ENCODE measurements at places on chromosomes 3 and 15.

GRCh38 chr3:30002797-30003196, 603.6 kb upstream of the TGFBR2 start:
- DNase-seq: no peak

DNA sequence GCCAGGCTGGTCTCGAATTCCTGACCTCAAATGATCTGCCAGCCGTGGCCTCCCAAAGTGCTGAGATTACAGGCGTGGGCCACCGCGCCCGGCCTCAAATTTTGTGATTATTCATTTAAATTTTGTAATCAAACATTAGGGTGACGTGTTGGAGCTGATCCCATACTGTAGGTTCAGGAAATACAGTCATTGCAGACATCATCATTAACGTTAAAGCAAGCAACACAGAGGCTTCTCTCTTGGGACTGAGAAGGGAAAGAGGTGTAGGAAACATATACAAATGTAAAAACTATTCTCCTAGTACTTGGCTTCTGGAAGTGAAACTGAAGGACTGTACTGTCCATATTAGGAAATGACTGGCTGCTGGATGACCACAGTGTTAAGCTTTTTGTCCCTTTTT, 11.1 kb upstream of the ARID3B start:
- no peak for DNase-seq

- DNase-seq: no peak
Measured at GRCh38 chr3:33505027-33505426, 64.8 kb upstream of the UBP1 start.

GRCh38 chr15:79455361-79455760, 23.2 kb downstream of the MINAR1 start:
- DNase-seq: no peak

DNA sequence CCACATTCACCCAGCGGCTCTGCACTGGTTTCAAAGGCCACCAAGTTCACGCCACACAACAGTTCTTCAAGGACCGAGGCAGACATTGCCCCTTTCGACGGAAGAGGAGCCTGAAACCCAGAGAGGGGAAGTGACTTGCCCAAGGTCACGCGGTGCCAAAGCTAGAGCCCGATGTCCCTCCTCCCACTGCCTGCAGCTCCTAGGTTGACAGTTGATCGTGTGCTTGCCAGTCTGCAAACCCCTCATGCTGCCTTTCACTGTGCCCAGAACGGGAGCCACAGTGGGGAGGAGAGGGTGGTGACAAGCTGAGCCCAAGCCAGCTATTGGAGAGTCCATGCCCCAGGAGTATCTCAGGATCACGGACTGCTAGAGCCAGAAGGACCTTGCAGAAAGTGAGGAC, 230.9 kb downstream of the XXYLT1 start:
- no peak for DNase-seq

DNA sequence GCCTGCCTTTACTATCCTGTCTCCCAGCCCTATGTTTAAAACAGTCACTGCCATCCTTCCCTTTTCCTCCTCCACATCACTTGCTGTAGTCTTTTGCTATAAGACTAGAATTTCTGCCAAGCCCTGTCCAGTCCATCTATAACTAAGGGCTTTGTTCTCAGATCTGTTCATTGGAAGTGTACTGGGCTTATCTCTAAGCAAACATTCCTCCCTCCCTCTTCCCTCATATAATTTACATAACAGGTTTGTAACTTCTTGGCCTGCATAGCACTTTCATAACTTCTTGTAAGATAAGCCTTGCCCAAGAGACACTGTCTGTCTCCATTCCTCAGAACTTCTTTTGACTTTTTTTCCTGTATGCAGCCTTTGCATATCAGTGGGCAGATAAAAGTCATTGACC, 16.7 kb downstream of the TPRG1 start:
- DNase-seq: no peak

Measured in right kidney (tissue), 9 donors.